ENCODE measurements at places on chromosomes 7 and 10.

- no peak for DNase-seq
Measured at GRCh38 chr10:48733329-48733728, 48.7 kb downstream of the WDFY4 start.

DNA sequence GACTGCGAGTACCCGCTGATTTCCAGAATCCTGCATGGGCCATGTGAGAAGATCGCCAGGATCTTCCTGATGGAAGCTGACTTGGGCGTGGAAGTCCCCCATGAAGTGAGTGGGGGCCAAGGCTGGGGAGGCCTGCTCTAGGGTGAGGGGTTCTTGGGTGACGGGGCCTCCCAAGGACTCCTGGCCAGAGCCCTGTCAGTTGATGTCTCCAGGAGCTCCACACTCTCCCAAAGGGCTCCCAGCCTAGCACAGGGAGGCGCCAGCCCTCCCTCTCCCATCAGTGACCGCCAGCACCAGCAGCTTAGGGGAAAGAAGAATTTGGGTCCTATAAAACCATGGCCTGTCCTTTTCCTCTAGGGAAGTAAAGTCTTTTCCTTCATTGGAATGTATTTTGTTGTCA is 9.8 kb upstream of the ZNF22 start:
- DNase-seq: no peak

DNA sequence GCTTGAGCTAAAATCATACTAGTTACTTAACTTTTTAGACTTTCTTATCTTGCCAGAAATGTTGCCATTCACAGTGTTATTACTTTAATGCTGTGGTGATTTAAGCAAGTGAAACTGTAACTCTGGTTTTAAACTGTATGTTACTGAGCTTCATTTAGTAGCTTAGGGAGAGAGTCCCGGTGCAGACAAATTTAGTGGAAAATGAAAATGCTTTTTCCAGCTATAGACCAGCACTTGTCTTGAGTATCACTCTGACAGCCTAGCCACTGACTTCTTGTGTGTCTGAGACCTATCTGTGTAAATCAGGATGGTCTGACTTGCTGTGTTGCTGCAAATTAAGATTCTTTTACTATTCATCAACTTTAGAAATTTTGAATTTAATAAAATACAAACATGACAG is 200.8 kb downstream of the CACNB2 start:
- DNase-seq: no peak

- DNase-seq: no peak
Measured at GRCh38 chr10:52318136-52318701, 4.1 kb downstream of the DKK1 start.

- no peak for DNase-seq
Measured at GRCh38 chr7:99674995-99675742, 4.6 kb downstream of the CYP3A5 start.

- DNase-seq: no peak
Measured at GRCh38 chr7:77813180-77813579, 14.6 kb downstream of the PHTF2 start.

DNA sequence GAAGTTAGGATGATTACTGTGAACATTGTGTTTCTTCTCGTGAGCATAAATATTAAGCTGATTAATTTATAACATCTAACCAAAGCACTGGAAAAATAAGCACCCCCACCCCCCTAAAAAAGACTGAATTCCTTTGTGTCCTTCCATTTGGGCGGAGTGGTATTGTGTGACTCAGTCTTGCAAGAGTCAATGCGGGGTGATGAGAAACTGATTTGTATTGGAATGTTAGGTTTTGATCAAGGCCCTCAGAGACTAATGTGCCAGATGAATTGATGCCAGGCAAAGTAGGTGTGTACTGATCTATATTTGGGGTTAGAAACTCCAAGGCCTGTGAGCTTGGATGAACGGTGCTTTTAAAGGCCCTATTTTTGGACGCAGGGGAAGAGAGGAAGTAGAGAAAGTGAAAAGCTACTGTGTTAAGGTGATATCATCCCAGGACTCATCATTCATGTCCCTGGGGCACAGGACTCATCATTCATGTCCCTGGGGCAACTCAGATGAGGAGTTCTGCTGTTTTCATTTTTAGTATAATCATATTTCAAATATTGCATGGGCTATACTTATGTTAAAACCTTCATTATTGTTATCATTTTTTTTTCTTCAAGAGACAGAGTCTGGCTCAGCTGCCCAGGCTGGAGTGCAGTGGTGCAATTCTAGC is 61.3 kb upstream of the PTN start:
- DNase-seq: no peak

DNA sequence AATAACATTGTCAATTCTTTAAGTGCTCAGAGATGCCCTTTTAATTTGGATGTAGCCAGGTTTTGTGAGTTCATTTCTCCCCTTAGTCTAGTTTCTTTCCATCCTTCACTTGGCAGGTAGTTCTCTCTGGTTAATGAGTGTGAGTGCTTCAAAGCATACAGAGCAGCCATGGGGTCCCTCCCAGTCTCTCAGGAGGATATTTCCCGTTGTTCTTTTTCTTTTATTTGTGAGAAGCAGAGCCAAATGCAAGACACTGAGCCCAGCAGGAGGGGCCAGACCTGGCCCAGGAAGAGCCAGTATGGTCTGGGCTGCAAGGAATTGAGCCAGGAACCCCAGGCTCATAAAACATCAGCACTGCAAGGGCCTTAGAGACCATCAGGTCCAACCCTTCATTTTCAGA is 52.4 kb downstream of the PLCE1 start:
- DNase-seq: no peak

DNA sequence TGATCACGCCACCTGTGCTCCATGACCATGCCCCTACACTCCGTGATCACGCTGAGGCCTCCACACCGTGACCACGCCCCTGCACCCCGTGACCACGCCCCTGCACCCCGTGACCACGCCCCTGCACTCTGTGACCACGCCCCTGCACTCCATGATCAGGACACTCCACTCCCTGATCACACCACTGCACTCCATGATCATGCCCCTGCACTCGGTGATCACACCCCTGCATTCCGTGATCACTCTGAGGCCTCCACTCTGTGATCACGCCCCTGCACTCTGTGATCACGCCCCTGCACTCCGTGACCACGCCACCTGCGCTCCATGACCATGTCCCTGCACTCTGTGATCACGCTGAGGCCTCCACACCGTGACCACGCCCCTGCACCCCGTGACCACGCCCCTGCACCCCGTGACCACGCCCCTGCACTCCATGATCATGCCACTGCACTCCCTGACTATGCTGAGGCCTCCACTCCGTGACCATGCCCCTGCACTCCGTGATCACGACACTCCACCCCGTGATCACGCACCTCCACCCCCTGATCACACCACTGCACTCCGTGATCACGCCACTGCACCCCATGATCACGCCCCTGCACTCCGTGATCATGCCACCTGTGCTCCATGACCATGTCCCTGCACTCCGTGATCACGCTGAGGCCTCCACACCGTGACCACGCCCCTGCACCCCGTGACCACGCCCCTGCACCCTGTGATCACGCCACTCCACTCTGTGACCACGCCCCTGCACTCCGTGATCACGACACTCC is 27.7 kb downstream of the STK32C start:
- no peak for DNase-seq

DNA sequence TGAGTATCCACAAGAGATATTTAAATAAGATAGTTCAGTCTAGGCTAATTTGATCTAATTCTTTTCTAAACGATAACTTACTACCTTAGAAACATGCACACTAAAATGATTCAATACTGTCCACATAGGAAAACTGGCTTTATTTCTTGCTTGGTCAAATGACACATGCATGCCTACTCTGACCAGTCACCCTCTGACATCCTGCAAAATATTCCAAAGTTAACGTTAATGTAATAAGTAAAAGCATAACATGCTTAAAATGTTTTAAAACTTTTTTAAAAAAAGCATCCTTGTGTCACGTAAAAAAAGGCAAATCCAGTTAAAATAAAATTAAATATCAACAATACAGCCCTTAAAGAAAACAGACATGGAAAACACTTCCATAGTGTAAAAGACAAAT is 70.2 kb downstream of the UBE2H start:
- DNase-seq: no peak

GRCh38 chr10:73406846-73407245 is 7.0 kb downstream of the ANXA7 start:
- DNase-seq: no peak

- DNase-seq: no peak
Measured at GRCh38 chr10:101379663-101380352, 25.8 kb downstream of the BTRC start.

DNA sequence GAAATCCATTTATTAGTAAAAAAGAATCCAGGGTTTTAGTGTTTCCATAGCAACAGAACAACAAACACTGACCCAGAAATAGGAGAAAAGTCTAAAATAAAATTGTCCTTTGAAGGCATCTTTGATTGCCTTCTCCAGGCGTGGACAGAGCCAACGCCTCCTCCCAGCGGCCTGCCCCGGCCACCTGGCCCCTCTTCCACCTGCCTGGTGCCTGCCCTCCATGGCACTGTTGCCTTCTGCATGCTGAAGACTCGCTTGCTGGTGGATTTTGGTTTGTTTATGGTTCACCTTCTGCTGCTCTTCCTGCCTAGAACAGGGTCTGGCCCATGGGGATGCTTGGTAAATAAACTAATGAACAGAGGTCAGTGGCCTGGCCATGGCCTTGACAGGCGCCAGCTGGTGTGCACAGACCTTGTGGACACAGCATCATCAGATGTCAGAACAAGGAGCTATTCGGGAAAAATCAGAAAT is 107.4 kb downstream of the DYNC2I1 start:
- DNase-seq: no peak

DNA sequence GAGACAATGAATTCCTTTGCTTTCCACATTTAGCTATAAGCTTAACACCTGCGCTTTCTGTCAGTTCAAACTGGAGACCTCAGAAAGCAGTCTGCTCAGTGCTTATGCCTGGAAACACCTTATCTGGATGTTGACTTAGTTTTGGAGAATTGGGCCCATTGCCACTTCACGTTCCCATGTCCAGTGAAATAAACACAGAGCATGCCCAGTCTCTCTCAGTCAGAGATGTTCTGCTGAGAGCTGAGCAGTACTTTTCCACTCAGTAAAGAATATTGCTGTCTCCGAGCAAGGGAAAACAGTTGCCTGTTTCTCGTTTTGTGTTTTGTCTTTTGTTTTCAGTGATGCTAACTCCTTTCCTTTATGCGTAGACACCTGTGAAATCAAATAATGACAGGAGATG is 83.2 kb upstream of the PRR15 start:
- DNase-seq: no peak

GRCh38 chr7:139181404-139181803 is 49.6 kb upstream of the UBN2 start:
- DNase-seq: no peak

DNA sequence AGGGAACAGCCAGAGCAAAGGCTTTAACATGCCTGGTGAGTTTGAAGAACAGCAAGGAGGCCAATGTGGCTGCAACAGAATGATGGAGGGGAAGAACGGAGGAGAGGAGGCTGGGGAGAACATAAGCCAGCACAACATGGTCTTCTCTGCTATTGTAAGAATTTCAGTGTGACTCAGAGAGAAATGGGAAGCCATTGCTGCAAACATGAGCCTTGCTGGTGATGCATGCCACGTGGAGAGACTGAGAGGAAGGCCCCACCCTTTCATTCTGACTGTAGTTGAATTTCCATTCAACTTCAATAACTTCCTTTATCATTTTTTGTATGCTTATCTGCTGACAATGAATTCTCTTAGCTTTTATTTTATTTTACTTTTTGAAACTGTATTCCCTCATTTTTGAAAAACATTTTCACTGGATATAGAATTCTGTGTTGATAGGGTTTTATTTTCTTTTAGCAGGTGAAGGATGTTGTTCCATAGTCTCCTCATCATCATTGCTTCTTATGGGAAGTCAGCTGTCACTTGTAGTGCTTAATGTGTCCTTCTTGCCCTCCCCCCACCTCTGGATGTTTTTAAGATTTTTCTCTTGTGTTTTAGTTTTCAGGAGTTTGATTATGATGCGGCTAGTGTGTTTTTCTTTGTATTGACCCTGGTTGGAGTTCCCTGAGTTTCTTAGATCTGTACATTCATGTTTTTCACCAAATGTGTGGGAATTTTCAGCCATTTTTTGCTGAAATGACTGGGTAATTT is 46.4 kb upstream of the LEP start:
- no peak for DNase-seq

GRCh38 chr7:23895666-23896096 is 185.7 kb downstream of the STK31 start:
- DNase-seq: no peak

DNA sequence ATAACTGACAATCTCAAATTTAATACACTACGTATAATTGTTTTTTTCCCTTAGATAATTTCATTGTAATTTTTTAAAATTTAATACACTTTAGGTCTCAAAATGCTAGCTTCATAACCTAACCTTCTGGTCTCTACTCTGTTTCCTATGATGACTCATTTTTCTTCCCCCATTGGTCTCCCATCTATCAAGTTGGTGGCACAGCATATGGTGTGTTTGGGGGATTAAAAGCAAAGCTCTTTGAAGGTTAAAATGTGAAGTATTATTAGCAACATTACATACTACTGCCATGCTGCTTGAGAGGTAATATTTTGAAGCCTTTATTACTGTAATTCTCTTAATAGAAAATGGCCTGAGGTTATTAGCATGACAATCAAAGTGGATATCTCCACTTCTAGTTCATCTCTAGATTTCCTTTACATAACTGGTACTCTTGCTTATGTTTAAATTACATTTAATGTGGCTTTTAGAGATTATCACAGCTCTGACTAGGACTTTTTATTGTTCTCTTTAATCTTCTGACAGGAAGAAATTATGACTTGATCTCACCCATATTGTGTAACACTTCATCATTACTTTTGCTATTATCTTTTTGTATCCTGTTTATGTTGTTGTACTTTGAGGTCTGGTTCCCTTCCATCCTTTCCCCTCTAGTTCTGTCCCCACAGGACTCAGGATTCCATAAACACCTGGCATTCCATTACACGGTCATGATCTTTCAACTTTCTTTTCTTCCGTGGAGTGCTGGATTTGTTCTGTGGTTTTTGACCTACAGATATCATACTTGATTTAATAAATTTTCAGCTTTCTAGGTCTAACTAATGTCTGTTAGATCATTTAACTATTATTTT is 185.1 kb downstream of the SEMA3D start:
- DNase-seq: no peak

GRCh38 chr7:82517050-82517449 is 73.5 kb upstream of the CACNA2D1 start:
- no peak for DNase-seq

DNA sequence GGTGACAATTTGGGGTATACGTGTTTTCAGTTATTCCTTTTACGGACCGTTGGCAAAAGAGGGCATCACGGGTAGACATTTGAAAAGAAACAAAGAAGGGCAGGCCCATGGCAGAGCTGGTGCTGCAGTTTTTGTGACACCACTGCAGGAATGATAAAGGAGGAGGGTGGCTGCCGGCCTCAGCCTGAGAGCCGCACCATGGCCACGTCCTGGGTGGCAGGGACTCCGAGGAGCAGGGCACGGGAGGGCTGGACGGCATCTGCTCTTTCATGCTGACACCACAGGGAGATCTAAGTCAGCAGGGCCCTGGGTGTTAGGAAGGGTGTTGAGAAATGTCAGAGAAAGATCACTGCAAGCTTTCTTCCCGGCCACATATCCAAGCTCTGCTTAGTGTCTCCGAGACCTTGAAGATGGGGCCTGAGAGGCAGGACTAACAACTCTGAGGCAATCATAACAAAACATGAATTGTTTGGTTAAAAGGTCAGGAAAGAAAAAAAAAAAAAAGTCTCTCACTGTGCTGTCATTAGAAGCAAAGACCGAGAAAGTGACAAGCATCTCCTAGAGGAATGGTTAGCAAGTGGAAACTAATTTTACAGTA is 36.6 kb downstream of the INSYN2A start:
- no peak for DNase-seq

- DNase-seq: no peak
Measured at GRCh38 chr10:17077346-17077781, 52.2 kb downstream of the CUBN start.

GRCh38 chr7:139294241-139294640 is 46.9 kb upstream of the FMC1 start:
- DNase-seq: no peak

GRCh38 chr7:37920849-37921805 is 687 bp downstream of the EPDR1 start:
- no peak for DNase-seq

Data from NCI-H187 (cell line).